ENCODE measurements at places on chromosomes 12 and 14.

DNA sequence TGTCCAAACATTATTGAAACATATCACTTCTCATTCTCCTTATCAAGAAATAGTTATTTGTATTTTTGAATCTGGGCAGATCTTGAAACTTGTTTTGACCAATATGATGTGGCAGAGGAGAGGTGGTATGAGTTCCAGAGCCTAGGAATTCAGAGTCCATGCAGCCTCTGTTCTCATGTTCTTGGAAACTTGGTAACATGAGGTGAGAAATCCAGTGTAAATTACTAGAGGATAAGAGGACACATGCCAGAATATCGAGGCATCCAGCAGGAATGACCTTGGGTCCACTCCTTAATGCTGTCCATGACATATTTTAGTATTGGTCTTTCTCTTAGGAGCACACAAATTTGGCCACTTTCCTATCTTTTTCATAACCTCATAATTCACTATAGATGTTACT is 1374.6 kb downstream of the FSCB start:
- no peak for DNase-seq

- no peak for DNase-seq
Observed at GRCh38 chr14:94536836-94537235, 24.4 kb upstream of the SERPINA4 start.

DNA sequence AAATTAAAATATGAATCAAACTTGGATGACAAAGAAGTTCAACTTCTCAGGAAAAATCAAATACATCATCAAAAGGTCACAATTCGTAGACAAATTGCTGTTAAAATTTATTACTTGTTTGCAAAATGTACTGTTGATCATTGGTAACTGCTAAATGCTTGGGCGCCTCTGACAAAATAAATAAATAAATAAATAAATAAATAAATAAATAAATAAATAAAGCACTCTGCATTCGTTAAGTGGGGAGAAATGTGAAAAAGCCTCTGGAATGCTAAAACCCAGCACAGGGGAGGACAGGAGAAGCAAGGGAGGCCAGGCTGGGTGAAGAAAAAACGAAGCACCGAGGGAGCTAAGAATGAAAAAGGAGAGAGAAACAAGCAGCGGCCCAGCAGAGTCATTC is 115.2 kb downstream of the BCL11B start:
- DNase-seq: no peak

GRCh38 chr12:13022851-13023271 is 21.3 kb upstream of the FAM234B start:
- no peak for DNase-seq

- no peak for DNase-seq
Observed at GRCh38 chr12:113005762-113006161, 27.4 kb downstream of the OAS2 start.

GRCh38 chr12:124677552-124678356 is 110.3 kb upstream of the NCOR2 start:
- DNase-seq: no peak

DNA sequence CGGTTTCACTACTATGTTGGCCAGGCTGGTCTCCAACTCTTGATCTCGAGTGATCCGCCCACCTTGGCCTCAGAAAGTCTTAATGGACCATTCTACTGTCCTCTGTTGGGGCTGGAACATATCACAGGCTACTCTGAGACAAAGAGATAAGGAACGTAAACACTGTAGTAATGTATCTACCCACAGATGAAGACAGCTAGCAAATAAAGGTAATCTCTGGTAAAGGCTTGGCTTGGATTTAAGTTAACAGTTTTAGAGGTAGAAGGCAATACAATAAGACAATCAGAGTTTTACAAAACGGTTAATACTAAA is 44.6 kb upstream of the ISM2 start:
- no peak for DNase-seq

DNA sequence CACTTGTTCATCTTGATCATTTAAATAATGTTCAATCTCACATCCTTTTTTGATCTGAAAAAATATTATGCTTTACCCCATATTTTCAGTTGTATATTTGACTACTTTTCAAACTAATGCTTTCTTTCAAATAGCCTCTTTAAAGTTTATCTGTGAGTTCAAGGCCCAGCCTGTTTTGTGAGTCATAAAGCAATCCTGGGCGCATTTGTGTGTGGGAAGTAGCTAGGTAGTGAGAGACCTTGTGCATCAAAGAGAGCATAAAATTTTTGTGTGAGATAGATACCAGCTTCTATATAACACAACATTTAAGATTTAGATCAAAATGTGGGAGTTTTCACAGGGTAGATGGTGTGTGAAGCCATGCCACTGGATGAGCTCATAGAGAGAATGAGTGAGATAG is 405.6 kb downstream of the NAV3 start:
- DNase-seq: no peak

DNA sequence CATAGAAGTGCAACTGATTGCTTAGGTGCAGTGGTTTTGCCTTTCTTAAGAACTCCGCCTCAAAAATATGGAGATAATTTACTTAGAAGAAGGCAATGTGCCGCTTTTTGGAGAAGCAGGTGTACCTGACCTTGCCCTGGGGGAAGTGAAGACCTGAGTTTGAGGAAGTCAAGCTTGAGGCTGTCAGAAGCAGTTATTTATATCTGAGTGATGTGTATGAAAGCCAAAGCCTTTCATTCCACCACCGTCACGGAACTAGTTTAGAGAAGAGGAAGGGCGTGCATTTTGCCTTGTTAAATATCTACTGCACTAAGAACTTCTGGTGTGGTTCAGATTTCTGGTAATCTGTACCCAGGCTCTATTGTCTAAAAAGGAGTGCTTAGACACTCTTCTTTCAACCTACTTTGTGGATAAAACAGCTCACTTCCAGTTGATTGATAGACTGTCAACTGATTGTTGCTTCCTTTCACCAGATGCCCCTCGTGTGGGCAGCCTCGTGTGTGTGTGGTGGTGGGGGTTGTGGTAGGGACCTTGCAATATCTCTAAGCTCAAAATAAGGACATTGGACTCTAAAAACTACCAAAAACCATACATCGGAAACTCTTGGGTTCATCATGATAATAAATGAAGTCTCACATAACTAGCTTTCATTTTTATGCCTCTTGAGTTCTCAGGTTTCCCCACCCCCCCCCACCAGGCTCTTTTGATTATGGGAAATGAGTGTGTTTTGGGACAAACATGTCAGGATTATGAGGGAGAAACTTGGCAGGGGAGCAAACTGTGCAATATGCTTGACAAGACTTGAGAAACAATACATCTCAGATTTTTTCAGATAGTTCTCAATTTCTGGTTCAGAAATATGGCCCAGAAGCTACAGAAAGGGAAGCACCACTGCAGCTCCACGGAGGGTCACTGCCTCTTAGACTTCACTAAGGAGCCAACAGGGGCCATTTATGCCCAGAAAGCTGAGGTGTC is 78.6 kb downstream of the ARF6 start:
- DNase-seq: peak; percentile 86

DNA sequence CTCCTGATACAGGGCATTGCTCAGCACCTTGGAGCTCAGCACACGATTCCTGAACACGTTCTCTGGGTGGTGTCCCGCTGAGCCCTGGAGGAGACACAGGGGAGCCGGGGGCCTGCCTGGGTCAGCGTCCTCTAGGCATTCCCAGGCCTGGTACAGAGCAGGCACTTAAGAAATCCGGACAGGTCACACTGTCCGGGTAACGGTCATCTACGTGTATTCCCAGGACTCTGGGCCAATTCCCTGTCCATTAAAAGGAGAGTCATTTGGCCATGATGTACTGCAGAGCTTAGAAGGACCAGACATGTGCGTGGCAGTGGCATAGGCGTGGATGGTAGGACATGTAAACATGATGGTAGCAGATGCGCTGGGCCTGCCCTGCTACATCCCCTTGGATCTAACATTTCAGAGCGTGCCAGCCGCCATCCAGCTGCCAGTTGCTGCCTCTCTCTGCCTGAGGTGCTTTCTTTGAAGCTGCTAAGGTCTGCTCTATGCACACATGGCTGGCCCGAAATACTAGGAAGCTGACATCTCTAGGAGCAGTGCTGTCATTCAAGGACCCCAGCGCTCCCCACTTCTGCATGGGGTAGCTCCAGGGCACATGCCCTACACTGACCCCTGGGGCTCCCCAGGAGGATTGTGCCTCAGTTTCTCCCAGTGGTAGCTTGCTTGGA is 273.1 kb upstream of the RTL1 start:
- DNase-seq: no peak

DNA sequence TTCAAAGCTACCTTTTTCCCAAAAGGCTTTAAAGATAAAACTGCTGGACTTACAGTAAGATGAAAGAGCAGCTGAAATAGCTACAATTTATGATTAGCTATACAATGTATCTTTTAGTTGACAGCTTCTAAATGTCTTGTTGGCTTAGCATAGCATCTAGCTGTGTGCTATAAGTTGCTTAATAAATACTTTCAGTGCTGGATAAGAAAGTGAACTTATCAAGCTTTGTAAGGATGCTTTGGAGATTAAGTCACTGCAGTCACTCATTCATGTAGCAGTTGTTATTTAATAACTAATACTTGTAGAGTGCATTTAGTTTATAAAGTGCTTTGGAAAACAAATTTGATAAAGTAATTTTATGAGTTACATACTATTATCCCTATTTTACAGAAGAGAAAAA is 14.6 kb downstream of the CFAP54 start:
- no peak for DNase-seq

DNA sequence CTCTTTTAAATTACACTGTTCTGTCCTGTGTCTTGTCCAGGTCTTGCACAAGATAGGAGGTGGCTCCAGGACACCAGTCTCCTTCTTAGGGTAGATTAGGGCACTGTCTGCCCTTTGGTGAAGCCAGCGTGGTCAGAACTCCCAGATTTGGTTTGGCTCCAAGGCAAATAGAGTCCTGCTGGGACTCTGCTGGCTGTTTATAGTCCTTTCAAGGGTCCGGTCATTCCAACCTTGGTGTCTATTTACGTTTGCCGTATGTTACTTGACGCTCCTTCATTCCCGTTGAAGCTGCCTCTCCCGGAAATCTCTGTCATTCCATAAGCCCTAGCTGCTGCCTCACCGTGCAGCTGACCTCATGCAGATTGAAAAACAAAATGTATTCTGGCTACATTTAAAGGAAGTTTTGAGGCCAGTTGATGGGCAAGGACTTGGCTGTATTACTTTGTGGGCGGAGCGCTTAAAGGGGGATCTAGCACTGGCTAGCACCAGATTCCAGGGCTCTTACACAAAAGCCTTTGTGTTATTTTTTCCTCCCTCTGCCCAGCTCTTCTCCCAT is 180.6 kb downstream of the AKAP6 start:
- DNase-seq: peak; percentile 80

DNA sequence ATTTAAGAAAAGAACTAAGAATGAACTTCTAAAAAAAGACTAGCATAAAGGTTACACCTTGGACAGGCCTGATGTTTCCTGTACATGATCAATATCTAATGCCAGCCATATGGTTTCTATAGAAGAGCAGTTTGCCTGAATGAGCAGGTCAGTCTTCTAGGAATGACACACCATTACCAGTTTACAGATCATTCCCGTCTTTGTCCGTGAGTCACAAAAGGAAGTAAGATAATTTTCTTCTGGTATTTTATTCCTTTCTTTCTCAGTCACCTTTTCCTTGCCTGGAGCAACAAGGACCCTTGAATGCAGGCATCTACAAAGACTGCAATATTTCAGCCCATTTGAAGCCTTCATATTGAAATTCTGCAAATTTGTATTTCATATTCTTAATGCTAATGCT is 44.6 kb upstream of the CNTN1 start:
- no peak for DNase-seq

DNA sequence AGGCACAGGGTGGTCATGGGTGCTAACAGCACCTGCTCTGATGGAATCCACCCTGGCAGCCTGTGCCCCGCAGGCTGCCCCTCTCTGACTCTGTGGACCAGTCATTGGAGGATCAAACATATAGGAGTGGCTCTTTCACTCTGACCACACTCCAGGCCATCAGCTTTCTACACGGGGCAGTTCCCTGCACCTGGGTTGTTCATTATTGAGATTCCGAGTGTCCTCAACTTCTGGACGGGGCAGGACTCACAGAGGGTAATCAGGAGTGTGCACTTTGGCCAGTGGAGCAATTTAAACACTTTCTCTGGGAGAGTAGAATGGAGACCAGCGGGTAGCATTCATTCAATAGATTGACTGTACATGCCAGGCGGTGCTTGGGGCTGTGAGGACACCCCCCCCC is 94.8 kb downstream of the NINJ2 start:
- no peak for DNase-seq

DNA sequence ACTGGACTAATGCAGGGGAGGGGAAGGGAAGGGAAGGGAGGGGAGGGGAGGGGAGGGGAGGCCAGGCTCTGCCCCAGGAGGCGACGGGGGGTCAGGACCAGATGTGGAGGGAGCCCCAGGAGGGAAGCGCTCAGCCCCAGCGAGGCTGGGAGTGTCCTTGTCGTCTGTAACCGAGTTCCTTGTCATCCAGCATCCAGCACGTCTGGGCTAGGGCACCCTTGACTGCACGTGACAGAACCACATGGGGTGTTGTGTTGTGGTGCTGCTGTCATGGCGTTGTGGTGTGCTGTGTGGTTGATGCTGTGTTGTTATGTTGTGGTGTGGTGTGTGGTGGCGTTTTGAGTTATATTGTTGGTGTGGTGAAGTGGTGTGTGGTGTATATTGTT is 28.4 kb upstream of the SFSWAP start:
- no peak for DNase-seq

- DNase-seq: no peak
Observed at GRCh38 chr14:81400202-81400678, at the start of gene STON2. TSS of gene STON2 (minus strand) at chr14:81400324. CDS start at chr14:81398382, 1,942 bp downstream.

- DNase-seq: no peak
Observed at GRCh38 chr12:58067610-58068387, 126.4 kb downstream of the ATP23 start.

GRCh38 chr12:49972129-49972528 is 618 bp upstream of the AQP6 start:
- no peak for DNase-seq
